ENCODE measurements at places on chromosomes 7 and 10. TPM values are rescaled to one million over a fixed set of nuclear protein-coding genes. Genes with fewer than 3 reads are reported as not detected.
A peak's percentile ranks its signal among the peaks of the same experiment; 100 is the strongest.

The NRP1 gene
- total RNA-seq = 373 TPM

GRCh38 chr7:128954830-128955802, 17.4 kb downstream of the IRF5 start:
- no peak overlapping the region for H3K4me3 ChIP-seq
- peak; percentile 50 for DNase-seq
- H3K36me3 ChIP-seq = peaks cover 5% of the 10 kb centered on the region
- no peaks in the 10 kb centered on the region for H3K4me1 ChIP-seq
- H3K27me3 ChIP-seq = no peaks in the 10 kb centered on the region

DNA sequence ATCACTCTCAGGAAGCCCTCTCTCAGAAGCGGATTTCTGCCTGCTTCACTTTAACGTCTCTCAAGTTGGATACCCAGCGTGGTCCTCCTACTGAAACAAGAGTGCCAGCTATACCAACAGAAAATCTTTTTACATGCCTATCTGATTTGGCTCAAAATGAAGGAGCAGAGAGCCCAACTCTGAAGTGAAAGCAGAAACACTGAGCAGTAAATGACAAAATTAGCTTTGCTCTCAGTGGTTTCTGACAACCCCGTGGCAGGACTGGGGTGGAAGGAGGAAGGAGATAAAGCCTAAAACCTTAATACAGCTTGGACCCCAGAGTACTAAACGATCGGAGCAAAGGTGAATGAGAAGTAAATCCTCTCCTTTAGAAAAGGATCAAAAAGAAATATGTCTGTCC, 25.1 kb upstream of the GPR37 start:
- DNase-seq = no peak
- H3K27ac ChIP-seq = no peak overlapping the region
- H3K4me3 ChIP-seq = no peak overlapping the region
- no peaks in the 10 kb centered on the region for H3K4me1 ChIP-seq
- H3K27me3 ChIP-seq = no peaks in the 10 kb centered on the region

The CHN2 gene
- 0.33 TPM for total RNA-seq

GRCh38 chr10:131731780-131732630, 168.8 kb upstream of the PPP2R2D start:
- H3K27ac ChIP-seq = no peak overlapping the region
- no peaks in the 10 kb centered on the region for H3K36me3 ChIP-seq
- no peak for DNase-seq

DNA sequence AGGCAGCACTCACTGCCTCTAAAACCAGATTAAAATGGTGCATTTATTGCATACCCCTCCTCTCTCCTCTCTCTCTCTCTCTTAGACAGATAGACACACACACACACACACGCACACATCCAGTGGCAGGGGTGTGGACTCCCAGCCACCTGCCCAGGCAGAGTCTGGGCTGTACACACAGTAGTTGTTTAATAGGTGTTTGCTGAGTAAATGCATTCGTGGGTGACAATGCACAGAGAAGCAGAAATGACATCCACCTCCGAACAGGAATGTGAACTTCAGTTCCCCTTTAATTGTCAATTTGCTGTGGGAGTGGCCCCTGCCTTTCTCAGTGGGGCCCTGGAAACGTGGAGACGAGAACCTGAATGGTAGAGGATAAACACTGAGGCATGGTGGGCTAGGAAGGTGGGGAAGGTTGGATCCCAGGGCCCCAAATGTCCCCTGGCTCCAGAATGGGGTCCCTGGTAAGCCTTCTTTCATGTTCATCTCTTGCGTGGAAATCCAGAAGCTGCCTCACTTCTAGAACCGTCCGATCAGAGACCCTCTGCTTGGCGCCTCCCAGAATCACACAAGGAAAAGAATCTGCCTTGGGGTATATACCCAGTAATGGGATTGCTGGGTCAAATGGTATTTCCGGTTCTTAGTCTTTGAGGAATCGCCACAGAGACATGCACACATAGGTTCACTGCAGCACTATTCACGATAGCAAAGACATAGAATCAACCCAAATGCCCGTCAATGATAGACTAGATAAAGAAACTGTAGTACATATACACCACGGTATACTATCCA, 58.5 kb upstream of the ECHDC3 start:
- no peak overlapping the region for H3K27ac ChIP-seq
- H3K27me3 ChIP-seq = peaks cover 9% of the 10 kb centered on the region
- no peaks in the 10 kb centered on the region for H3K4me1 ChIP-seq
- no peak overlapping the region for H3K4me3 ChIP-seq
- DNase-seq = no peak

DNA sequence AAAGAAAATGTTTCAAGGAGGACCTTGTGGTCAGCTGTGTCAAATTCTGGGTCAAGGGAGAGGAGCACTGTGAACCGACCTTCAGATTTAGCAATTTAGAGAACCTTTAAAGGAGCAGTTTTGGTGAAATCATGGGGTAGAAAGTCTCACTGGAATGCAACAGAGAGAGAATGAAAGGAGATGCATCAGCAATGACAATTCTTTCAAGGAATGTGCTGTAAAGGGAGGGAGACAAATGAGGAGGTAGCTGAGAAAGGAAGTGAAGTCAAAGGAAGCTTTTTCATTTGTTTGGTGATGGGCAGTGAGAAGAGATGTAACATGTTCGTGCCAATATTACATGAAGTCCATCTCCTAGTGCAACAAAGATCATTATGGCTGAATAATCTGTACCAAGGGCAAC, 166.0 kb downstream of the TSPAN12 start:
- H3K4me3 ChIP-seq = no peak overlapping the region
- no peak for DNase-seq
- no peaks in the 10 kb centered on the region for H3K27me3 ChIP-seq
- H3K4me1 ChIP-seq = no peaks in the 10 kb centered on the region
- H3K36me3 ChIP-seq = no peaks in the 10 kb centered on the region

DNA sequence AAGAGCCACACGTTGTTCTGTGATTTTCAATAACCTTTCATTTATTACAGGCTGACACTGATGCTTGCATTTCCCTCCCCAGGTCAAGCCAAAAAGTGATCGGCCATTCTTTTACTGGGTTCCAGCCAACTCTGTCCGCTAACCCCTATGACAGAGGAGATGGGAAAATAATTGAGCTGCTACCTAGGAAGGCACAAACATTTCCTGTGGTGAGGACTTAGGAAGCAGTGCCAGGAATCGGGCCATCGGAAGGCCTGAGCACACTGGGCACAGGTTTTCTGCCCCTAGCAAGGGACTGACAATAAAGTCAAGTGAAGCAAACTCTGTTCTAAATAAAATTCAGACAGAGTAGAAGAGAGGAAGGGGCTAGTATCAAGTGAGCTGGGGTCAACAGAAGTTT, 313.0 kb upstream of the AOAH start:
- DNase-seq = no peak
- H3K4me3 ChIP-seq = no peak overlapping the region
- no peaks in the 10 kb centered on the region for H3K36me3 ChIP-seq

- no peak overlapping the region for H3K4me3 ChIP-seq
- no peak for DNase-seq
- no peaks in the 10 kb centered on the region for H3K36me3 ChIP-seq
- peaks cover 13% of the 10 kb centered on the region for H3K27me3 ChIP-seq
- H3K27ac ChIP-seq = no peak overlapping the region
Measured at GRCh38 chr10:14798636-14799035, 23.9 kb upstream of the FAM107B start.

The CLEC2L gene
- total RNA-seq = not detected

- DNase-seq = no peak
- H3K4me1 ChIP-seq = no peaks in the 10 kb centered on the region
- H3K4me3 ChIP-seq = no peak overlapping the region
- H3K36me3 ChIP-seq = no peaks in the 10 kb centered on the region
Measured at GRCh38 chr7:71135663-71136062, 3.7 kb downstream of the GALNT17 start.

DNA sequence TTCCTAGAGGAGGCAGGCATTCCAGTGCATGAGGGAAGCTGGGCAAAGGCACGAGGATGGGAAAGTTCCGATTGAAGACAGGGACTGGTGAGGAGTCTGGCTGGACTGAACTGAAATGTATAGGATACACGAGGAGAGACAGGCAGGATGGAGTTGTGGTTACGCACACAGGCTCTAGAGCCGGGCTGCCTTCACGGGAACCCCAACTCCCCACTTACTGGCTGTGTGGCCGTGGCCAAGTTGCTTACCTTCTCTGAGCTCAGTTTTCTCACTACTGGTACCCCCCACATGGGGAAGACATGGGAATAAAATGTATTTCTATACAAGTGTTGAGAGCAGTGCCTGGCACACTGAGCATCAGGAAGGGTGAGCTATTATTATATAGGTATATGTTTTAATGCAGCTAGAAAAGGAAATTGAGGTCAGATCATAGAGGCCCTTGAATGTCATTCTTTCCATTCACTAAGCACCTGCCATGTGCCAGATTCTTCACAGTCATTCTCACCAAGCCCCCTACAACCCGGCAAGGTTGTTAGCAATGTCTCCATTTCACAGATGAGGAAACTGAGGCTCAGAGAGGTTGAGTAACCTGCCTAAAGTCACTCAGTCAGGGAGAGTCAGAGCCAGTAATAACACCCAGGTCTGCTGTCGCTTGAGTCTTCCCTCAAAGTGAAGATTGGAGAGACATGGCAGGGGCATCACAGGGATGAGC, 9.7 kb downstream of the CHST3 start:
- no peaks in the 10 kb centered on the region for H3K27me3 ChIP-seq
- no peak for DNase-seq
- H3K36me3 ChIP-seq = peaks cover 2% of the 10 kb centered on the region
- H3K27ac ChIP-seq = no peak overlapping the region
- H3K4me1 ChIP-seq = peaks cover 32% of the 10 kb centered on the region

DNA sequence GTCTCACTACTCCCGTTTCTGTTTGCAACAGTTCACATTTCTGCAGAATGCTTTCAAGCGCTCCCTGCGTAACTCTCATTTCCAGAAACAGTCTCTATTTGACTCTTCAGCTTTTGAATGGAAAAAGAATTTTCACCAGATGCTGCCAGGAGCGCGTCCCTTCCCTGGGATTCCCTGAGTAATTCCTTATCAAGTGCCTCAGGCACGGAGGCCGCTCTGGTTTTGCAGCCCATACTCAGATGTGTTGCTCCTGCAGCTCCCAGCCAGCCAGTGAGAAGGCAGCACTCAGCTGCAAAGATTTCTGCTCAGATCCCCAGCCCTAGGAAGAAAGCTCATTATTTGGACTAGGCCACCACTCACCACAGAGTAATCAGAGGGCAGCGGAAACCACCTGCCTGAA, 161.1 kb upstream of the CHST15 start:
- no peak overlapping the region for H3K27ac ChIP-seq
- DNase-seq = no peak
- H3K4me3 ChIP-seq = no peak overlapping the region

- no peaks in the 10 kb centered on the region for H3K4me1 ChIP-seq
- DNase-seq = no peak
Measured at GRCh38 chr10:74748468-74749031, 77.8 kb upstream of the KAT6B start.

The SYNPO2L gene
- total RNA-seq = under 0.01 TPM

- no peaks in the 10 kb centered on the region for H3K27me3 ChIP-seq
- no peaks in the 10 kb centered on the region for H3K4me1 ChIP-seq
- no peak overlapping the region for H3K27ac ChIP-seq
- no peak for DNase-seq
Measured at GRCh38 chr7:7834761-7835160, 116.4 kb upstream of the RPA3 start.

- no peak overlapping the region for H3K27ac ChIP-seq
- H3K36me3 ChIP-seq = no peaks in the 10 kb centered on the region
- no peak for DNase-seq
- H3K27me3 ChIP-seq = peaks cover 3% of the 10 kb centered on the region
Measured at GRCh38 chr10:49600046-49600445, 10.1 kb upstream of the SLC18A3 start.

DNA sequence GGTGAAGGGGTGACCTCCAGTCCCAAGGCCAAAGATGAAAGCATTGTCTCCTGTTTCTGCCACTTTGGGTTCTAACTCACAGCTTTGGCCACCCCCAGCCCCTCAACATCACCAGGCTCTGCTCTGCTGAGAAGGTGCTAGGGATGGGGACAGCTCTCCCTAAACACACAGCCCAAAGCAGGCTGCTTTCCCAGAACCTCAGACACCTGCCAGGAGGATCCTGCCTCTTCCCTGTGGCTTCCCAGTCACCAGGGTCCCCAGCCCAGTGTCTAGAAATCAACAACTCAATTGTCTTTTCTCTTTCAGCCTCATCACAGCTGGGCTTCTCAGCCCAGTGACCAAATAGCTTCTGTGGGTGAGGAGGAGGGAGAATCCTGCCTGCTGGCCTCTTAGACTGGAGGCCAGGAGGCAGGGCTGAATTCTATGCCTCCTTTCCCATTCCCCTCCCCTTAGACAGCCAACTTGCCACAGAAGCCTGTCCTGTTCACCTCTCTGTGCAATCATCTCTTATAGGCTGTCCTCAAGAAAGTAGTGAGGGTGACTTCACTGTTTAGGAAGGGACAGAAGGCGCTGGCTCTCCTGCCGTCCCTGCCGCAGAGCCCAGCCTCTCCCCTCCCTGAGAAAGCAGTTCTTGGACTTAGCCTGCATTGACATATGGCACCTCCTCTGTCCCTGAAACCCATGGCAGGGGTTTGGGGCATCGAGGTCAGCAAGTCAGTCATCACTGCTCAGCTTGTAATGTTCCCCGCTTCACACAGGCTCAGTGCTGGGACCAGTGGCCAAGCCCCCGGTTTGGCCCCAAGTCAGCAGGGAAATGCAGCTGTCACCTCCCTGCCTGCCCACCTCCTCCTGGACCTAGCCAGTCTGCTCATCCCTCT, 3.7 kb downstream of the FGF8 start:
- H3K36me3 ChIP-seq = no peaks in the 10 kb centered on the region
- no peaks in the 10 kb centered on the region for H3K4me1 ChIP-seq
- no peak for DNase-seq
- peaks cover 69% of the 10 kb centered on the region for H3K27me3 ChIP-seq
- no peak overlapping the region for H3K27ac ChIP-seq
- no peak overlapping the region for H3K4me3 ChIP-seq

The ZNF503 gene
- total RNA-seq = 8.2 TPM

GRCh38 chr7:145928937-145929336, 187.7 kb upstream of the CNTNAP2 start:
- H3K4me3 ChIP-seq = no peak overlapping the region
- H3K36me3 ChIP-seq = no peaks in the 10 kb centered on the region
- DNase-seq = no peak
- H3K27me3 ChIP-seq = no peaks in the 10 kb centered on the region

GRCh38 chr7:29599026-29599425, 35.4 kb downstream of the PRR15 start:
- H3K4me3 ChIP-seq = no peak overlapping the region
- H3K27ac ChIP-seq = no peak overlapping the region
- no peaks in the 10 kb centered on the region for H3K36me3 ChIP-seq
- no peaks in the 10 kb centered on the region for H3K27me3 ChIP-seq

DNA sequence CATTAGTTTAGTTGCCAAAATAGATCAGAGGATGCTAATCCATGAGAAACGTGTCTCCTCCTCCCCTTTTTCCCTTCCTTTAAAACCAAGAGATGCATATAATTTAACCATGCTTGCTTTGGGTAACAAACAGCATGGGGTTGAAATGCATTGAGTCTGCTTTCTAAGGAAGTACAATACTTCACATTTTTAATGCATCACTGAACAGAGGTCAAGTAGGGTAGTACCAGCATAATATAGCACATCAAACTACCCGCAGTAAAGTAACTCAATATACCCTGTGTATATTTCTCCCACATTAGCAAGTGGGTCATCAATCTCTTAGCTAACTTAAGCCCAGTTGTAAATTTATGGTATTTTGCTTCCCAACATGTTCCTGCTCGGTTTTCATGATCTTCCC, 239.3 kb upstream of the SEMA3C start:
- H3K36me3 ChIP-seq = no peaks in the 10 kb centered on the region
- no peak overlapping the region for H3K27ac ChIP-seq
- peaks cover 3% of the 10 kb centered on the region for H3K4me1 ChIP-seq
- no peak for DNase-seq
- H3K4me3 ChIP-seq = no peak overlapping the region

The LAMB1 gene
- 440 TPM for total RNA-seq

Data from fibroblast of lung (primary cell).